ENCODE measurements at places on chromosomes 7 and 10. TPM values are rescaled to one million over a fixed set of nuclear protein-coding genes. Genes with fewer than 3 reads are reported as not detected.

Gene CFAP43
- total RNA-seq: 0.70 TPM

Gene RAB19
- 3.7 TPM for total RNA-seq

Gene SFMBT2
- total RNA-seq: 47.7 TPM

Gene POM121C
- total RNA-seq: 63.6 TPM

Gene ERVW-1
- not detected for total RNA-seq

Gene NRG3
- total RNA-seq: not detected

Gene PLXNA4
- total RNA-seq: 14.7 TPM

Gene DCLRE1A
- 7.4 TPM for total RNA-seq

Gene MMRN2
- total RNA-seq: 78.9 TPM

Gene SPDYE9
- total RNA-seq: not detected

Gene LRRTM3
- total RNA-seq: not detected

Gene TMEM270
- total RNA-seq: not detected

Gene CYP3A5
- not detected for total RNA-seq

Gene NKX1-2
- not detected for total RNA-seq

Gene STAMBPL1
- 27.8 TPM for total RNA-seq

- DNase-seq: no peak
These were observed 242.2 kb downstream of the HGF start for GRCh38 chr7:81527651-81528050.

DNA sequence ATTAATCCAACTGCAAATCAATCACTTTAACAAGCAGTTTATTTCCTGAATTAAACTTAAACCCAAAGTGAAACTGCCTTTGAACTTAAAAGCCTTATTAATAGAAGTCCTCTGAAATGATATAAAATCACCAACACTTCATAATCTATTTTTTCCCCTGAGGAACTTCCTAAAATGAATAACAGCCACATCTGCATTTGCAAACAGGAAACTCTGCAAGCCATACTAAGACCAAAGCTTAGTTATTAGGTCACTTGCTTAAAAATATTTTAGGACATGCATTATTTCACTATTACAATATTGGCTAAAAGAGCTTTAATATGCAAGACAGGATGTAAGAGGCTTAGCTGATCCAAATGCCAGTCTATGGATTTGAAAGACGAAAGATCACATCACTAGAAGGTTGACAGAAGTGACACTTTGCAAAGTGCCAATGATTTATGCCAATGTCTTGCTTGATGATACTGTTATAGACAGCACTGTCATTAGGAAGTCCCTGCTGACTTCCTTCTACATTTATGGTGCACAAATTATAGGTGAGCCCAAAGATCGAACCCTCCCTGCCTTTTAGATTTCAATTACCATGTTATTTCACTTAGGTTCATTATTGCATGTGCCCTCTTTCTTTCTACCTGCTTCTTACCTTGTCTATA lies 99.9 kb upstream of the SKAP2 start:
- DNase-seq: no peak

GRCh38 chr10:61063034-61063433 lies 119.0 kb upstream of the RHOBTB1 start:
- no peak for DNase-seq

GRCh38 chr10:47350671-47351640 lies 2.8 kb downstream of the RBP3 start:
- DNase-seq: peak; percentile 66

DNA sequence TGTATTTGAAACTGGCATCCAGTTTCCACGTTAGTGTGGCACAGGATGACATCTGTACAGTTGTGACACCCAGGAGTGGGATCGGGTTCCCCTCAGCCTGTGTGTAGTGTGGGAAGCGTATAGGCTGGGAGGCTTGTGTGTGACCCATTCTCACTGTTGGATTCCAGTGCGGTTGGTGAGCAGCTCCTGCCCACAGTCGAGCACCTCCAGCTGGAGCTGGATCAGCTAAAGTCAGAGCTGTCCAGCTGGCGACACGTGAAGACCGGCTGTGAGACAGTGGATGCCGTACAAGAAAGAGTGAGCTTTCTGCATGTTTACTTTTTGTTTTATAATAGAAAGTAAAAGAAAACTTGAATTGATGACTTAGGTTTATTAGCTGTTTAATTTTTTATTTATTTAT lies 18.7 kb upstream of the GET4 start:
- no peak for DNase-seq

DNA sequence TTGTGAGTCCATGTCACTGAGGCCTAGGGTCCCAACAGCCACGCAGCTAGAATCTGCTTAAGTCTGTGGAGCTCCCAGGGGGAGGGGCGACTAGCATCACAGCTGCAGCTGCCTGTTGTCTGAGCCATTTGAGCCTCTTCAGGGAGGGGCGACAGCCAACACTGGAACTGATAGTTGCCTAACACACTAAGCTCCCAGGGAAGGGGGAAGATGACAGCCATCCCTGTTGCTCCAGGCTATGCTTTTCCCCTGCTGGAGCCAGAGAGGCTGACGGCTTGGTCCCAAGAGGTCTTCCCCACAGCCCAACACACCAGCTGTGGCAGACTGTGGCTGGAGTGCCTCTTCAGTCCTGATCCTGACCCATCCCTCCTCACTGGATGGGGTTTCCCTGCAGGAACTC lies 817.5 kb downstream of the NXPH1 start:
- DNase-seq: peak; percentile 50

DNA sequence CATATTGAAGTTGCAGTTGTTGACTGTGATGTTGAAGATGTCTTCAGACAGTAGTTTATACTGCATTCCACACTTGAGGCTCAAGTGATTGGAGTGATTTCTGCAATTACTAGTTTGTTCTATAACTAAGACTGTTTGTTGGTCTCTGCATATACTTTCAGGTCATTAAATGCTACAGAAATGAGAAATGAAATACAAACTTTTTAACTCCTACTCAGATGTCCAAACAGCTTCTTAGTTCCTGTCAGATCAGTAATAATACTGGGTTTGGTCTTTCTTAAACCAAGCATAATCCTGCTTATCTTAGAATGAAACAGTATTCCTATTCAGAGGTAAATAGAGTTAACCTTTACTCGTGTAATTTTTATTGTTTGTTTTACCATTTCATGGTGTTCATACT lies 115.9 kb downstream of the CCNY start:
- no peak for DNase-seq

DNA sequence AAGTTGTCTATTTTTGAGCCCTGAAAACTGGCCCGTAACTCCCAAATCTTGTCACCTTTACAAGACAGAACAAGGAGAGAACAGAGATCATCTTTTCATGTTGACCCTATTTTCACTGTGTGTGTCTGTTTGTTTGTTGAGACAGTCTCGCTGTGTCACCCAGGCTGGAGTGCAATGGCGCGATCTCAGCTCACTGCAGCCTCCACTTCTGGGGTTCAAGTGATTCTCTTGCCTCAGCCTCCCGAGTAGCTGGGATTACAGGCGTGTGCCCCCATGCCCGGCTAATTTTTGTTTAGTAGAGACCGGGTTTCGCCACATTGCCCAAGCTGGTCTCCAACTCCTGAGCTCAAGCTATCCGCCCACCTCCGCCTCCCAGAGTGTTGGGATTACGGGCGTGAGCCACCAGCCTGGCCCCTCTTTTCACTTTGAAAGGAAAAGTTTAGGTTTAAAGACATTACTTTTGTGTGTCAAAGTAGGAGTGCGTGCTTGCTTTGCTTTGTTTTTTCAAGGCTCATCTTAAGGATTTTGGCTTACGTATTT lies 32.1 kb downstream of the FOXK1 start:
- DNase-seq: no peak

- DNase-seq: no peak
These were observed 114.8 kb upstream of the TCF7L2 start for GRCh38 chr10:112835217-112835715.

- no peak for DNase-seq
These were observed 750.7 kb upstream of the SORCS1 start for GRCh38 chr10:107915215-107915610.

DNA sequence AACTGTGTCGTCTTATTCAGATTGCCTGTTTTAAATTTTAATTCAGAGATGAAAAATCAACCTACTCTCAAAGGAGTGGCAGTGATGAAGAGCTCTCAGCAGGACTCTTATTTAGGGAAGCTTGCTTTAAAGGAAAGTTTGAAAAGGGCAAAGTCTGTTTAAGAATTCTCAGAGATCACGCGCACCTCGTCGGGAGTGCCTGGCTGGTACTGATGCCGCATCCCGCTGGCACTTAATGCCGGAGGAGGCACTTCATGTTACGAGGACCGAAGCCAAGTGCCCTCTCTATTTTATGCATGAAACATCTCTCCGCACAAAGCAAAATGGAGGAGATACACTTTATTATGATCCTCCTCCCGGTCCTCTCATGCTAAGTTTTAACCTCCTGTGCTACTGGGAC lies 71.1 kb upstream of the INSYN2A start:
- no peak for DNase-seq

GRCh38 chr10:24869354-24870015 lies 82.9 kb downstream of the PRTFDC1 start:
- no peak for DNase-seq

GRCh38 chr7:40105879-40106473 lies 28.4 kb downstream of the MPLKIP start:
- DNase-seq: no peak

DNA sequence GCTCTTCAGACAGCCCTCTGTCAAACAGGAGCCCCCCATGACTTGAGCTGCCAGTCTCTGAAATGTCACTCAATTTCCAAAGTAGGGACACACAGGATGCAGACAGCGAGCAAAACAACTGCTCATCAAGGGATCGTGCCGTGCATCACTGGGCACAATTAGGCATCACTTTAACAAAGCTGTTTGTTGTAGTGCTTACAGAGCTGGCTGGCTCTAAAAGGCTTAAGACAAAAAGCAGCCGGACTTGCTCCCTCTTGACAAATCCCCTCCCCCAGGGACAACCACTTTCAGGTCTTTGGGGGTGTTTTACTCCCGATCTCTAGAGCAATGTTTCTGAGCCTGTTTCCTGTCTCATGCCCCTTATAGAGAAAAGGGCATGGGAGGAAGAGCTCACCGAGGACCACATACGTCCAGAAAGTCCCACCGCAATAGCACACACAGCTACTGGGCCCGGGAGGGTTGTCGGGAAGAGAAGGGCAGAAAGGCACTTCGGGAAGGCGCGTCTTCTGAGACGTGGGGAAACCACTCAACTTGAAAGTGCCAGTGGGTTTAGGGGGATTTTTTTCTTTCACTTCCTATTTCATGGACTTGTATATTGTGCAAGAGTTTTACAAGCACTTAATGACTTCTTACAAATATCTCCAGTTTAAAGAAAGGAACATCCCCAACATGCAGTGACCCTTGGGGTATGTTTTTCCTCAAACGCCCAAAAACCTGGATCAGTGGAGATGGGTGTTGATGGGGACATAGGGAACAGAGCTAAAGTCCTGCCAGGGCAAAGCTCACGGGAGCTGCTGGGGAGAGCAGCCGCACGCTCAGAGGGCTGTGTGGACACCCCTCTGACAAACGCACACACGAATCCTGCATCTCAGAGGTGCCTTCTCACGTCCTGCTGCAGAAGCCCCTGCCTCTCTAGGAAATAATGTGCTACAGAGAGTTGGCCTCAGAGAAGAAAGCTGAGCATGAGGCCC lies 27.1 kb downstream of the LRRC20 start:
- peak; percentile 76 for DNase-seq

DNA sequence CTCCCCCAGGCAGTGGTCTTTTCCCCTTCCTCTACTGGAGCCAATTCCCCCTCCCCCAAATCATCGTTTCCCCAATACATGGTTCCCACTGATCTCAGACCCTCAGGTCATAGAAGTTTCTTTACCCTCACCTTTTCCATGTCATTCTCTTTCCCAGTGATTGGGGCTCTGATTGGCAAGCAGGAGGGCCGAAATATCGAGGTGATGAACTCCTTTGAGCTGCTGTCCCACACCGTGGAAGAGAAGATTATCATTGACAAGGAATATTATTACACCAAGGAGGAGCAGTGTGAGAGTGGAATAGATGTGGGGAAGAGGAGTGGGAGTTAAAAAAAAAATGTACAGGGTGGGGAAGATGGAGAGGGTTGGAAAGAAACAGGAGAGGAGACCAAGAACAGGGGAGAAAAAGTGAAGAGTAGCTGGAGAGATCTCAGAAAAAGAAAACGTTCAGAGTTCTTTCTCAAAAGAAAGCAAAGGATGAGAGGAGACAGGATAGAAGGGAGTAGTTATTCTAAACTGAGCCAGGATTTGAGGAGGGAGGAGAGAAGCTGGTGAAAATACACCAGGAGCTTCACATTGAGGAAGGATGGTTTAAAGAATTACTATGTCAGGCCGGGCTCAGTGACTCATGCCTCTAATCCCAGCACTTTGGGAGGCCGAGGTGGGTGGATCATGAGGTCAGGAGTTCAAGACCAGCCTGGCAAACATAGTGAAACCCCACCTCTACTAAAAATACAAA lies 858 bp downstream of the COPS6 start:
- no peak for DNase-seq

GRCh38 chr10:80177781-80178636 lies 27.3 kb downstream of the ANXA11 start:
- no peak for DNase-seq

DNA sequence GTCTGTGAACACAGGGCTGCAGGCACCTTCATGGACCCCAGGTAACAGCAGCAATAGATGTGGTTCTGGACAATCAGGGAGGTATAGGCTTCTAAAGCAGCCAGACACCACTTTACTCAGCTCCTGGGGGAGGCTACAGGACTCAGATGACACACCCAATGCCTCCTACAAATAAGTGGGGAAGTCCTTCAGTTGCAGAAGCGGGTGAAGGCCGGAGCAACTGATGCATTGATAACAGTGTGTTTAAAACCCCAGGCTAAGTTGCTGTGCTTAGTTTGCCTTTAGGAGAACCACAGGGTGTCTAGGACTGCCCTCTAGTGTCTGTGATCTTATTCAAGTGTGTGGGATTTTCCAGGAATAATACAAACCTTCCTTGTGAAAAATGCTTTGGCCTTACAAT lies 5.9 kb upstream of the ITGA8 start:
- no peak for DNase-seq

- DNase-seq: no peak
These were observed 216.0 kb downstream of the KLF6 start for GRCh38 chr10:3568983-3569382.

DNA sequence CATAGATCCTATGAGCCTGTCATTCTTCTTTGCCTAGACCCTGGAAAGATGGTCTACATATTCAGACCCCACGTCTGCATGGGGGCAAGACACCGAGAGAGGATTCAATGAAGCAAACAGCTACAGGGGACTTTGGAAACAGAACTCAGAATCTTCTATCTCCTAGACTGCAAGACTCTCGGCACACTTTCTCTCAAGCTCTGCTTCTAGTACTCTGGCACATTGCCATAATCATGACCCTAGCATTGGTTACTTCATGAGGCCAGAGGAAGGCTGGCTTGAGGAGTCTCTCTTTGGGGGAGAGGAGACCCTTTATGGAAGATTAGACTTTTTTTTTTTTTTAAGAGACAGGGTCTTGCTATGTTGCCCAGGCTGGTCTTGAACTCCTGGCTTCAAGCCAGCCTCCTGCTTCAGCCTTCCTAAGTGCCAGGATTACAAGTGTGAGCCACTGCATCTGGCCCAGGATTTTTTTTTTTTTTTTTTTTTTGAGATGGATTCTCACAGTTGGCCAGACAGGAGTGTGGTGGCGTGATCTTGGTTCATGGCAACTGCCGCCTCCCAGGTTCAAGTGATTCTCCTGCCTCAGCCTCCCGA lies 20.7 kb downstream of the CCDC3 start:
- no peak for DNase-seq
